Smooth muscle cell of the coronary artery (primary cell): ENCODE measurements at places on chromosomes 2 and 18. TPM values are rescaled to one million over a fixed set of nuclear protein-coding genes. Genes with fewer than 3 reads are reported as not detected.

TTC21B gene
- 14.9 and 23.6 TPM in 2 replicates for total RNA-seq

STPG4 gene
- total RNA-seq, result 0.23 TPM in 2 replicates

RGPD5 gene
- 13.5 and 23.0 TPM in 2 replicates for total RNA-seq

IL36A gene
- total RNA-seq, result not detected in 2 replicates

MREG gene
- total RNA-seq, result 1.5 and 7.3 TPM in 2 replicates

CHRNG gene
- total RNA-seq, result not detected in 2 replicates

TEKT4 gene
- not detected in 2 replicates for total RNA-seq

PLB1 gene
- total RNA-seq, result 0.23 and 0.30 TPM in 2 replicates

GPR17 gene
- total RNA-seq, result not detected in 2 replicates

CD302 gene
- total RNA-seq, result 2.5 and 7.7 TPM in 2 replicates

SERPINB10 gene
- total RNA-seq, result not detected in 2 replicates

MAPRE3 gene
- total RNA-seq, result 3.2 and 7.8 TPM in 2 replicates

ACTG2 gene
- total RNA-seq, result 0.35 and 0.60 TPM in 2 replicates

SNED1 gene
- total RNA-seq, result 7.4 and 80.4 TPM in 2 replicates

PLEKHB2 gene
- total RNA-seq, result 94.9 and 106 TPM in 2 replicates

CRYBA2 gene
- not detected in 2 replicates for total RNA-seq

ALPP gene
- not detected in 2 replicates for total RNA-seq

FBXO41 gene
- 0.23 and 0.70 TPM in 2 replicates for total RNA-seq

TRABD2A gene
- 0.98 and 8.9 TPM in 2 replicates for total RNA-seq

IL1RN gene
- total RNA-seq, result 0.08 TPM in 1 of 2 replicates, not detected in the other

ORC2 gene
- 8.9 and 9.8 TPM in 2 replicates for total RNA-seq

CPLX4 gene
- not detected in 2 replicates for total RNA-seq

DAW1 gene
- 0.12 and 9.5 TPM in 2 replicates for total RNA-seq

HJURP gene
- total RNA-seq, result 1.2 and 4.5 TPM in 2 replicates

RBKS gene
- total RNA-seq, result 1.4 and 3.0 TPM in 2 replicates

UBXN4 gene
- total RNA-seq, result 50.7 and 59.9 TPM in 2 replicates

RAMP1 gene
- 0.83 and 1.6 TPM in 2 replicates for total RNA-seq

GPAT2 gene
- 1.9 and 12.7 TPM in 2 replicates for total RNA-seq

PAIP2B gene
- 0.45 and 0.47 TPM in 2 replicates for total RNA-seq

ASXL3 gene
- total RNA-seq, result 0.08 and 1.8 TPM in 2 replicates

FN1 gene
- 7,340 and 11,165 TPM in 2 replicates for total RNA-seq

MARCO gene
- not detected in 2 replicates for total RNA-seq

VAMP5 gene
- 65.5 and 97.5 TPM in 2 replicates for total RNA-seq

OR6B2 gene
- total RNA-seq, result not detected in 2 replicates

ASB18 gene
- not detected in 2 replicates for total RNA-seq

RTP5 gene
- not detected in 2 replicates for total RNA-seq

SPEG gene
- 9.1 and 9.4 TPM in 2 replicates for total RNA-seq

TLX2 gene
- not detected in 2 replicates for total RNA-seq

LYG2 gene
- total RNA-seq, result not detected in 2 replicates

CCDC150 gene
- total RNA-seq, result 2.7 and 4.7 TPM in 2 replicates

SGPP2 gene
- total RNA-seq, result not detected in 2 replicates

TRIM43 gene
- total RNA-seq, result not detected in 2 replicates

UPP2 gene
- total RNA-seq, result 0.23 TPM in 1 of 2 replicates, not detected in the other

SPP2 gene
- not detected in 2 replicates for total RNA-seq

KCNG3 gene
- not detected in 2 replicates for total RNA-seq

LIMS2 gene
- total RNA-seq, result 2.9 and 7.1 TPM in 2 replicates

REG3G gene
- total RNA-seq, result not detected in 2 replicates

B3GNT7 gene
- total RNA-seq, result 0.75 TPM in 1 of 2 replicates, not detected in the other

TWIST2 gene
- total RNA-seq, result 15.7 and 171 TPM in 2 replicates
